ENCODE measurements at places on chromosomes 5 and 9. TPM values are rescaled to one million over a fixed set of nuclear protein-coding genes. Genes with fewer than 3 reads are reported as not detected.

DNA sequence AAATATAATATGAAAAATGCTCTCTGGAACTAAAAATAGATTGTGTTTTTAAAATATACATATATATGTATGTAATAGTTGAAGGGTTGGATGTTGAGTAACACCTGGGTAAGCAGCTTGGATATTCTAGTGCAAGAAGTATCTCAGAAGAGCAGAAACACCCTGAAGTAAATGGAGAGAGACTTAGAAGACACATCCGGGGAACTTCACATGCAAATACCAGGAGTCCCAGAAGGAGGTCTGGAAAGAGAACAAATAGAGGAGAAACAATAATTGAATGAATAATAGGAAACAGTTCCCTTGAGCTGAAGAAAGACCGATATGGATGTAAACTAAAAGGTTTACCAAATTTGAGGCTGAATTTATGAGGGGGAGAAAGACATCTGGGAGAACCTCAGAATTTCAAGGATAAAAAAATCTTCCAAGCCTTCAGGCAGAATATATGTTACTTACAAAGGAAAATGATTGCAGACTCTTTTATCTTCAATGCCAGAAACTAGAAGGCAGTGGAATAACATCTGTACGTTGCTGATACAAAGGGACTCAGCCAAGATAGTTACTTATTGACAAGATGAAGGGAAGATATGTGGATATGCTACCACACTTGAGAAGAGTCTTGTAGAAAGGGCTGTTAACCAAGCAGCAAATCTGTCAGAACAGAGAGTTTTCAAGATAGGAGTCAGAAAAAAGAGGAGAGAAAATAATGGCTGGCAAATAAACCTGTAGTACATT, 42.7 kb downstream of the HSDL2 start:
- no peak for DNase-seq

GRCh38 chr5:107123014-107123413, 547.7 kb downstream of the EFNA5 start:
- no peak for DNase-seq

DNA sequence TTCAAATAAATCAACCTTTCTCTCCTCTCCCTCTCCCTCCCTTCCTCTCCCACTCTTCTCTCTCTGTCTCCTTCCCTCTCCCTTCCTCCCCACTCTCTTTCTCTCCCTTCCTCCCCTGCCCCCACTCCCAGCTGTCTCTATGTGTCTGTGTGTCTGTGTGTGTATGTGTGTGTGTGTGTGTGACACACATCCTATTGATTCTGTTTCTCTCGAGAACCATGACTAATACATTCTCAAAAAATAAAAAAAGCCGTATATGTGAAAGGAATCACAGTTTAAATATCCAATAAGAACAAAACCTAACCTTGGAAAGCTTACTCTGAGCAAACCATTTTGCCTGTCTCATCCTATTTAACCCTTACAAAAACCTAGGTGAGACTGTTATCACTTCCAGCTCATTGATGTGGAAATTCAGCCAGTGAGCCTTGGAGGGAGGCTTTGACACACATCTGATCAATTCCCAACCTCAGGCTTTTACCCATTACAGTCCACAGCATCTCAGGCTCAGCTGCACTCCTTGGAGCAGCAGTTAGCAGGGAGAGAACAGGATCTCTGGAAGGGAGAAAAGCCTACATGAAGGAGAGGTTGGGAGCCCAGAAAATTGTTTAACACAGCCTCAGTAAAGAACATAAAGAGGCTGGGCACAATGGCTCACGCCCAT, 8.3 kb downstream of the HSD17B3 start:
- DNase-seq: no peak

DNA sequence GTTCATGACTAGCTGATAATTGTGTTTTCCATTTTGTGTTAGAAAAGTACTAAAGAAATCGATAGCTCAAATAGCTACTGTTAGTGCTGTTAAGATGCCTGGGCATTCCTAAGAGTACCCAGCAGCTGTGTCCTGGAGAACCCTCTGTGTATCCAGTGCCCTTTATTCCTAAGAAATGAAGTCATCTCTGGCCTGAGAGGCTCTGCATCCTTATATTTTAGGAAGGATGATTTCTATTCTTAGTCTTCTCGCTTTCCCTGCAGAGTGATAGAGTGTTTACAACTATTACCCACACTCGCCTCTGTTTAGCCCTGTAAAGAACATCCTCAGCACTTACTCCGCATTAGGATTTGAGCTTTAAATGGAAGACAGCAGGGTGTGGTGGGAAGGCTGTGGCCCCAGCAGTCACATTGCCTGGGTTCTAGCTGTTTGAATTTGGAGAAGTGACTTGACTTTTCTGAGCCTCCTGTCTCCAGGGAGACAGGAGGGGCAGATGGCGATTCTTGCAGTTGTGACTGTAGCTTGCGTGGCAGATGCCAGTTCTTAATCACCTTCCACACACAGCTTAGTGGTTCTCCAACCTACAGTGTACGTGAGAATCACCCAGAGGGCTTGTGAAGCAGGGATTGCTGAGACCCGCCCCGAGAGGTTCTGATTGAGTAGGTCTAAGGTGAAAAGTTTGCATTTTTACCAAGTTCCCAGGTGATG, 177.2 kb upstream of the PITX1 start:
- DNase-seq: no peak

RLN1 gene
- 1.3 TPM for total RNA-seq

SLC1A3 gene
- total RNA-seq: 0.74 TPM

All from activated CD8-positive, alpha-beta T cell treated with anti-CD3 and anti-CD28 coated beads for 36 hours (primary cell).